Cortex of kidney (tissue), 1 donor: ENCODE measurements at places on chromosomes 7 and 10.

DNA sequence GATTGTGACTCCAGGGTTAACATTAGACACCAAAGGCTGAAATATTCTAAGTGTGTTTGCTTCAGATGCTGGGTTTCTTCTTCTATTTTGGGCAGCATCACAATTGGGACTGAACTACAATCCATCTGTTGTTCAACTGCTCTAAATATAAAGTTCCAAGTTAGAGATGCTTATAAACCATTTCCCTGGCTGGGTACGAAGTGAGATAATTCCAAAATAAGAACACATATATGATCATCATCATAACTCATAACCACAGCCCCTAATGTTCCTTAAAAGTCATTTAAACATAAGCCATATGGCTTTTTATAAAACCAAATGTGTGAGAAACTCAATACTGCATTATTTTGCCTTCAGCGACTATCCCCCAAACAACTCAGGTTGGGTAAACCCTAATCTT lies 28.8 kb downstream of the DNA2 start:
- DNase-seq: no peak

DNA sequence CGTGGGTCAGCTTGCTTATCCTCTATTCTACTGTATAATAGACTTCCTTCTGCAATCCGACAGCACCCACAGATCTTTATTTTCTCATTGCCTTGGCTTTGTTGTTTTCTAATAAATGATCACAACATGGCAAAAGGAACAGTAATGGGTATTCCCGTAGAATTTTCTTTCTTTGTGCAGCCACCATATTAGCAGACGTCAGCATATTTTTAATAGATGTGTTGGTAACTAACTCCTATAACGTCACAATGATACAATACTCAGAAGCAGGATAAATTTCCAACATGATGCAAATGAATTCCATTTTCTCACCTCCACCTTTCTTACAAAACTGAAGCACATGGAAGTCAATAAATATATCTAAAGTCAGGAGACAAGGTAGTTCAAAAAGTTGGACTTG lies 617.6 kb downstream of the MAGI2 start:
- no peak for DNase-seq

GRCh38 chr7:138542183-138542582 lies 82.1 kb downstream of the TRIM24 start:
- no peak for DNase-seq

- no peak for DNase-seq
Measured at GRCh38 chr7:141190495-141190894, 116.6 kb downstream of the TMEM178B start.

DNA sequence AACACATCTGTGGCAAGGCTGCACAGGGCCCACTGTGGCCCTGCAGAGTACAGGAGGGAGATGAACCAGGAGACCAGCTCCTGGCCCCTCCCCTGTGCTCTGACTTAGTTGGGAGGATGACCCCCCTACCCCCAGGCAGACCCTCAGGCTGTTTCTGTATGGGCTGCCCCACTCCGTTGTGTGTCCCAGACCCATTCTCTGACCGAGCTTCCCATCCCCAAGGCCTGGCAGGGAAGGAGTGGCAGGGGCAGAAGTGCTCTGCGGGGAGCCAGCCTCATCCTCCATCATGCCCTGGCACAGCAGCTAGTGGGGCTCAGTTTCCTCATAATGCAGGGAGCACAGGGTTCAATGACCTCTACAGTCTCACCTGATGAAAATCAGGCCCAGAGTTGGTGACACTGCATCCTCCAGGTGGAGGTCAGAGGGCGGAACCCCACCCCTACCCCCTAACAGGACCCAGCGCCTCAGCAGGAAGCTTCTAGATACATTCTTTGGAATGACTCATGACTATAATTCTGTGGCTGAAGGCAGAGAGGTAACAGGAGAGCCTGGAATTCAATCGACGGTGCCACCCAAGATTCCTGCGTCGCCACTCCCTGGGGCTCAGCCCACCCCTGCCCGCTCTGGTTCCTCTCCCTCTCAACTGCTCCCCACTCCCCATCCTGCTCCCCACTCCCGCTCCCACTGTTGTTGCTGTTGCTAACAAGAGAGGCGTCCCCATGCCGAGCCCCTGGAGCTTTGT lies 18.2 kb downstream of the PODXL start:
- DNase-seq: no peak

DNA sequence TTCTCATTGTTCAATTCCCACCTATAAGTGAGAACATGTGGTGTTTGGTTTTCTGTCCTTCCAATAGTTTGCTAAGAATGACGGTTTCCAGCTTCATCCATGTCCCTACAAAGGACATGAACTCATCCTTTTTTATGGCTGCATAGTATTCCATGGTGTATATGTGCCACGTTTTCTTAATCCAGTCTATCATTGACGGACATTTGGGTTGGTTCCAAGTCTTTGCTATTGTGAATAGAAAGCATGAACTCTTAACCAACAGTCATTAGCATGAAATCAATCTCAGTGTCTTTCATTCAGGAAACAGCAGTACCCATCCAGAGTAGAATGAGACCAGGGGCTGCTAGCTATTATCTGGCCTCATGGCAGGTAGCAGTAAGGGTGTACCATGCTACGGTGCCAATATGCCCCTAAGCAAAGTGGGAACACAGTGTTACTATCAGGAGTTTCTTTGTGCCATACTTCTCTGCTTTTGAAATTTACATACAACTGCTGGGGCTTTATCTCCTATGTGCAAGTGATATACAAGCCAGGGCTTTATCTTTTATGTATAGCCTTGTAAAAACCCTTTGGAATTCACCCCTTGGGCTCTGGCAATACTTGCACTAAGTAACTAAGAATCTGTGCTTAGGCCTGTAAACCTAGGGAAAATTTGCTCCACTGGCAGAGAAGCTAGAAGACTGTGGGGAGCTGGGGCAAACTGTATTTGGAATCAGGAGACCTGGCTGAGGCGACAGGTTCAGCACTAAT lies 5.4 kb downstream of the PON2 start:
- no peak for DNase-seq

DNA sequence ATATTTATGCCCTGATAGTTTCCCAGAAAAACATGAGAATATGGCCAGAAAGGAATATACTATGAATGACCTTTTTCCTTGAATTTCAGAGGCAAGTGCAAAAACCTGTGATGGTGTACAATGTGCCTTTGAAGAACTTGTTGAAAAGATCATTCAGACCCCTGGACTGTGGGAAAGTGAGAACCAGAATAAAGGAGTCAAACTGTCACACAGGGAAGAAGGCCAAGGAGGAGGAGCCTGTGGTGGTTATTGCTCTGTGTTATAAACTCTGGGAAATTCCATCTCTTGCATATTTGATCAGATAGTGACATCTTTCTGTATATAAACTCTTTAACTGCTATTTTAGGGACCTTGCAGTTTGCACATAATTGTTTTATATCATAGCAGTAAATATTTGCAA lies 33.7 kb downstream of the RAB18 start:
- DNase-seq: no peak

DNA sequence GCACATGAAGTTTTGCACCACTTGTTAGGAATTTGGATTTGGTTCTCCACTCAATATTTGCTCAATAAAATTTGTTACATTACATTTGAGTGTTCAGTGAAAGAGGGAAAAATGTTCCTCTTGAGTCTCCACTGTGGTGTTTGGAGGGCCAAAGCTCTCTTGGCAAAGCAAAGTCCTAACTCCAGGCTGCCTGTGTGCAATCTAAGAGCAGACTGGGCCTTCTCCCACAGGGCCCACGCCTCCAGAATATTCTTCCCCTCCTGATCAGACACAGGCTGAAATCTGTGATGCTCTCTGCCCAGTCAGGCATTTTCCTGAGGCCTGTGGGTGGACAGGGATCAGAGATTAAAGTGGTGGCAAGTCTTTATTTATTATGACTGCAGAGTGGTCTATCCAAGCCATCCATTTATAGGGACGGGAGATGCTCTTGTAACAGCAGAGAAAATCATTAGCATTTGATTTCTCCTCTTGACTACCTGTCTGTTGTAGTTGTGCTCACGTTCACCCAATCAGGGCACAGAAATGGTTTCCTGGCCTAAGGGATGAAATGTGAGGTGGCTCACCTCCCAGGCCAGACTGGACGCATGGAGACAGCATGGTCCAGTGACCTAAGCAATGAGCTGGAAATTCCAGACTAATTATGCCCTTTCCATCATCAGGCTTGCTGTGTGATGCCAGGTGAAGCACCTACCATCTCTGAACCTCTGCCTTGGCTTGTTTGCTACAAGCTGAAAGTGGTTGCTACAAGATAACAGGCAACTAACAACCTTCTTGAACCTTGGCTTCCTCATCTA lies 147.1 kb upstream of the NRBF2 start:
- no peak for DNase-seq

DNA sequence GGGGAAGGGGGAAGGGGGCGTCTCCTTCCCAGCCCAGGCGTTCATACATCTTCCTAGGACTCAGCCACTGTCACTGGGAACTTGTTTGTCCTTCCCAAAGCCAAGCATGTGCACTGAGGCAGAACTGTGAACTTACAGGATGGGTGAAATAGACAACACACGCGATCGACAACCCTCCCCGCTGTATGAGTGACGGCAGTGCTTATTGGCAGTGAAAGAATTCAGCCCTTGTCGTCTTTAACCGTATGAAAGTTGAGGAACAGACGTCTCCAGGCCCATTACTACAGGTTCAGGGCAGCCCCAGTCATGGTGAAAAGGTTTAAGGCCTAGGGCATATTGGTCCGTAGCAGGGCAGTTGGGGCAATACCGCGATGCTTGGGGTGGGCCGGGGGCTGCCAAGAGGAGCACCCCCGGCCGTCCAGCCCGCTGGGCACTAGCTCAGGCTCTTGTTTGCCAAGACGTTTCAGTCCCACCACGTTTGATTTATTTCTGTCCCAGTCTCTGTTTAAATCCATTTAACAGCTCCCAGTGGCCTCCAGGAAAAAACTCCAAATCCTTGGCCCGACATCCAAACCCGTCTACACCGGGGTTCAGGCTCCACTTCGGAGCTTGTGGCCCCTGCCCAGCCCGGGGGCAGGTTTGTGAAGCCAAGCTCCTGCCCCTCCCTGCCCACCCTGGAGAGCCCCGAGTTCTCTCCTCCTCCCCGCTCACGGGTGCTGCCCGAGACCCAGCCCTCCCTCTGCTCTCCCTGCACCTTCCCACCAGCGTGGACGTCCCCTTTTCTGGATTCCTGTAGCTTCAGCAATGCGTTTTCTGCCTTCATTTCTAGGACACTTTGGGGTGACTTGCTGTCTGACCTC lies 159.8 kb downstream of the DNAJB6 start:
- no peak for DNase-seq

- no peak for DNase-seq
Measured at GRCh38 chr7:124752310-124752709, 13.3 kb downstream of the GPR37 start.
